ENCODE measurements at places on chromosomes 3 and 15. TPM values are rescaled to one million over a fixed set of nuclear protein-coding genes. Genes with fewer than 3 reads are reported as not detected.

DNA sequence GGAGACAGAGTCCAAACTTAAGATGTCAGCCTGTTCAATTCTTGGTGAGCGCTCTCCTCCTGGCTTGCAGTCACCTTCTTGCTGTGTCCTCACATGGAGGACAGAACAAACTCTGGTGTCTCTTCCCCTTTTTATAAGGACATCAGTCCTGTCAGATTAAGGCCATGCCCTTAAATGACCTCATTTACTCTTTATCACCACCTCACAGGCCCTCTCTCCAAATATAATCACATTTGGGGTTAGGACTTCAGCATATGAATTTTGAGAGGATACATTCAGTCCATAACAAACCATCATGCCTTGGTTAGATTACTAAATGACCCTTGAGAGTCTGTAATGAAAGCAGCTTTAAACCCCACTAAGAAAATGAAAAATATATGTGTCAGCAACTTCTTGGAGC, 175.2 kb downstream of the TAFA4 start:
- DNase-seq = no peak

DNA sequence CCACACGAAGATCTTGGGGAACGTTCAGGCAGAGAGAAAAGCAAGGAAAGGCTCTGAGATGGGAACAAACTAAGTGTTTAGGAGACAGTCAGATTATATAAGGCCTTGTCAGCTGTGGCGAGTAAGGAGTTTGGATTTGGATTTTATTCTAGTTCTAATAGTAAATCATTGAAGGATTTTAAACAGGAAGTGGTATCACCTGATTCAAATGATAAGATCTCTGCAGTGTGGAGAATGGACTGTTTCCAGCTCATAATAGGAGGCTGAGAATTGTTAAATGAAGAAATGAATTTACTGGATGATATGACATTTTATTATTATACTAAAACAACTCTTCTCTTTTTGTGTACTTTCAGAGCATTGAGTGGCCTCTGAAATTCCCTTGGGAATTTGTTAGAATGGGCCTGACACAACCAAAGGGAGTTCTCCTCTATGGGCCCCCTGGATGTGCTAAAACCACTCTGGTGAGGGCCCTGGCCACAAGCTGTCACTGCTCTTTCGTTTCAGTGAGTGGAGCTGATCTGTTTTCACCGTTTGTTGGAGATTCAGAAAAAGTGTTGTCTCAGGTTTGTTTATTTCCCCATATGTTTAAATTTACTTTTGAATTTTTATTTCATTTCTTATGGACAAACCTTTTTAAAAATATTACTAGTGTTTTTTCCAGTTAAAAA, 36.0 kb upstream of the GATM start:
- no peak for DNase-seq

DNA sequence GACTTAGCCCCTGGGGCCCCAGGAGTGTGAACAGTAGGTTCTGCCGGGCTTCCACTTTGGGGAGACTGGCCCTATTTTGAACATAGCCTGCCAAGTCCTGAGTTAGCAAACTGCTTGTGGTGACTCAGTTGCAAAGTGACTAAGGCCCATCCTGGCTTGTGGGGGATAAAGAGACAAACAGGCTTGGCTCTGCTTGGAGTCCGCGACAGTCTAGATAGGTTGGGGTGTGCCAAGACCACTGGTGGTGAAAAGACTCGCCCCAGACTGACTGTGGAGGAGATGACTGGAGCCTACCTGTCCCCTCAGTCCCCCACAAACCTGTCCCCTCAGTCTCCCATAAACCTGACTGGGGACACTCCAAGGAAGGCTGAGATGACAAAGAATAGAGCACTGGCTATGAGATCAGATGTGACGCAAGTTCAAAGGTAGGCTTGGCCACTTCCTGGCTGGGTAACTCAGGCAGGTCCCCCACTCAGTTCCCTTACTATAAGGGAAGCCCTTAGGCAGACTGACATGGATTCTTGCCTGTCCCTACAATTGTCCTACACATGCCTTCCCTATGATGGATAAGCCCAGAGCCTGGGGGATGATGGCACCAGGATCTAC, 4.3 kb downstream of the DNASE1L3 start:
- DNase-seq = no peak

DNA sequence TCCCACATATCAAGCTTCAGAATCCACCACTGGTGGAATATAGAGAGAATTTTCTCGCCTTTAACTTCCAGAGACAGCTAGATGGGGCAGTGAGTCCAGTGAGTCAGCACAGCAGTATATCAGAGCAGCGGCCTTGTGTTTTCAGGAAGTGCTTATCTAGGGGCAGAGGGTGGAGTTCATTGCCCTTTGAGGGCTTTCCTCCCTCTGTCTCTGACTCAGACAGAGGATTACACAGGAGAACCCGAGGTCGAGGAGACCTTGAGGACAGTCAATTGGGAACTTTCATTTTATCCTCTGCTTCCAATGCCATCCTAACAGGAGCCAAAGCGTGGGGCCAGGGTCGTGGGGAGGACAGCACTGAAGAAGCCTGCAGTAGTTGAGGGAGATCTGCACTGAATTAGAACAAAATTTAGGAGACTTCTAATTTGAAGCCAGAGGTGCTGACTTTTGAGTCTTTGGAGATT, 109.6 kb upstream of the UMPS start:
- DNase-seq = peak; percentile 11

DNA sequence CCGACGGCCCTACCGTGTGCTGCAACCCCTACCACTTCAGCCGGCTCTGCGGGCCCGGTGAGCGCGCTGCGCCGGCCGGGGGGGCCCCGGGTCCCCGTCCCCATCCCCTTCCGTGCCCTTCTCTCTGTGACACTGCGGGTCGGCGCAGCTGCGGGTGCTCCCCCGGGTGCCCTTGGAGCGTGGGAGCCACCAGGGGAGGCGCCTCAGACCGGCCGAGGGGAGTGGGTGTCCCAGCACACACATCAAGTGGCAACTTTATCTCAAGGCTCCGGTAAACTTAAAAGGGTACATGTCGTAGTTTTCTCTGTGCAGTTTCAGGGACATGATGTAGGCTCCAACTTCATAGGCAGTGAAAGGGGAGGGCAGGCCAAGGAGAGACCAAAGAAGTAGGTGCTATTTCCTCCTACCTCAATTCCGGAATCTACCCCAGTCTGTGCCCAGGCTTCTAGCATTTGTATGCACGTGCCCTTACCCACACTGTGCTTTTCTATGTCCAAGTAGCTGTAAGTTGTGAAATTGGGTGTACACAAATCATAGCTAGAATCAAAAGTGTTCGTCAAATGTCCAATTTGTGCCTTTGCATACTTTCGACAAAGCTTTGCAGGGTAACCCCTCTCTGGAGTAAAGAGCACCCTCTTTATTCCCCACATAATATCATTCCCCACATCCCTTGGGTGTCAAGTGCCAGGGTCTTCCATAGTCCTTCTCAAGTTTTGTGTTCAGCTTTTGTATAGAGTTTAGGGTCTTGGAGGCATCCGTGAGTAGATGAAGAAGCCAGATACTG, 2.2 kb downstream of the SMAD6 start:
- DNase-seq = no peak

DNA sequence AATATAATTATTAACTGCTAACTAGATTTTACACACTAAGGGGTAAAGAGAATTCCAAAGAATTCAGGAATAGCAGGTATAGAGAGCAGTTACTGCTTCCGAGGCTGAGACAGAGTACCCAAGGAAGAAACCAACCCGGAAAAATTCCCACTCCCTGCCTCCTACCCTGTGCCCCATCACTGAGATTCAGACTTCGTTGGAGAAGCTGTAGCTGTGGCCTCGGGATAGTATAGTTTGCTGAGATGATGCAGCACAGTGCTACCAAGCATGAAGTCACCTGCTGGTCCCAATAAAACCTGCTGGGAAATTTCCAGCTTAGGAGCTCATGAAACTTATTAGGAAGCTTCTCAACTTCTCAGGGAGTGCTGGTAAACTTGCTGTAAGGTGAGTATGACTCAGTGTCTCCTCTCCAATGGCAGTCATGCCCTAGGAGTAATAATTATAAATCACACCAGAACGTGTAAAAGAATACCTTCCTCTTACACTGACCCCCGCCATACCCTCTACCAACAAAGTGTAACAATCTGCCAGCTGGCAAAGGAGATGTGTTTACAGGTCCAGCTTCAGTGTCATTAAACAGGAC, 215.2 kb upstream of the ROBO2 start:
- DNase-seq = no peak

GRCh38 chr3:46692566-46692990, 901 bp downstream of the ALS2CL start:
- DNase-seq = no peak

- no peak for DNase-seq
Observed at GRCh38 chr15:76190070-76190564, 121.2 kb downstream of the ETFA start.

DNA sequence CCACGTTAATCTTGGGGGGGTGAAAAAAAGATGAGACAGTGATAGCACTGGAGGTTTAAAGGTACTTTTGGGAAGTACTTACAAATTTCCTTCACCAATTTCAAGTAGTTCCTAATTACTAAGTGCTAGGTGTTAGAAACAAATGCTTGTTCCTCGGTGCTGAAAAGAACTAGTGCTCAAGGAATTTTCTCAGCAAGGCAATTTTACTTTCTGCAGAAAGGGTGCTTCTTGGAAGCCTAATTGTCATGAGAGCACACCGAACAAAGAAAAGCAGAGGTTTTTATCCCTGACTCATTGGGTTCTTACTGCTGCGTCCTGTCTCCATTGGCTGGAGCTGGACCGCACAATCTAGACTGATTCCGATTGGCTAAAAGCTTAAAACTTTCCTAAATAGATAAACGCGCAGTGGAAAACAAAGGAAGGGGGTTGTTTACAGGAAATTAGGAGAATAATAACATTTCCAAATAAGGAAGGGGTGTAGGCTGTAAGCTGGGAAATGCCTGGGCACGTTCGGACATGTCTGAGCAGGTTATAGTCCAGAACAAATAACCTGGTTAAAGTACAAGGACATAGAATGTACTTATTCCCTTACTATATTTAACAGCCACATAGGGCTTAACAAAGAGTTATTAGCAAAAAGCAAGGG, 49.6 kb downstream of the CHD2 start:
- no peak for DNase-seq

DNA sequence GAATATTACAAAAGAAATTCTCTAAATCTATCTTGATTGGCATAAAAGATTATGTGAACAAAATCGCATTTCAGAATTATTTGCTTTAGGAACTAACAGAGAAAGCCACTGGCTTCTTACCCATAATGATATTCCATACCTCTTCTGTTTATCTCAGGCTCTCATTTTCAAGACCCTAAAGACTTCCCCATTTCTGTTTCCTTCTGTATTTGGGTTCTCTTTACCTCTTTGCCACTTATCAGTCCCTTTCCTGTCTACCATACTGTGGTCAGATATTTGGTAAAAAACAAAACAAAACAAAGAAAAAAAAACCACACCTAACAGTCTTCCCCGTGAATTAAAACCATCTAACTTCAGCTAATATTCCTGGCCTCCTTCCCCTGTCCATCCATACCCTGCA, 108.5 kb downstream of the LRRC28 start:
- no peak for DNase-seq

- DNase-seq = no peak
Observed at GRCh38 chr3:105039004-105039403, 327.7 kb upstream of the ALCAM start.

DNA sequence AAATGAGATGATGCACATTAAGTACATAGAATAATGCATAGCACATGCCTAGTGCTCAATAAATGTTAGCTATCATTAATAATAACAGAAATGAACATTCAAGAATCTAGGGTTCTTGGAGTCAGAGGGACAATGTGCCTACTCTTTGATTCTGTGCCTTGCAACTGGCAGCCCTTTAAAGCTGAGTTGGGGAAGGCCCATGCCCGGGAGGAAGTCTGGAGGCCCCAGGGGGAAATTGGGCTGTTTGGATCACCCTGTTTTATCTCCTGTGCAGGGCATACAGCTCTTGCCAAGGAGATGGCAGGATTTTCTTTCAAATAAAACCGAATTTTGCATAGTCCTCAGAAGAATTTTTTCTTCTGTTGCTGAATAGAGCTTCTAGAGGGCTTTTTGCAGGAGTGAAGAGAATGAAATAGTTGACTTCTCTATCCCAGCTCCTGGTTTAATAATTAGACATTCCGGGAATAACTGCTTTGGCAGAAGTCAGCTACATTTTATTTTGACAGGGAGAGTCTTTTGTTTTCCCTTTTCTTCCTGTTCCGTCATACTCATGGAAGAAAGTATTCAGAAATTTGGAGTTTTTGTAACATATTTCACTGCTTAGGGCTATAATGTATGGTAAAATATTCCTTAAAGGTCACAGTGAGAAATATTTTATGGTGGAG, 18.0 kb upstream of the KCNAB1 start:
- no peak for DNase-seq

DNA sequence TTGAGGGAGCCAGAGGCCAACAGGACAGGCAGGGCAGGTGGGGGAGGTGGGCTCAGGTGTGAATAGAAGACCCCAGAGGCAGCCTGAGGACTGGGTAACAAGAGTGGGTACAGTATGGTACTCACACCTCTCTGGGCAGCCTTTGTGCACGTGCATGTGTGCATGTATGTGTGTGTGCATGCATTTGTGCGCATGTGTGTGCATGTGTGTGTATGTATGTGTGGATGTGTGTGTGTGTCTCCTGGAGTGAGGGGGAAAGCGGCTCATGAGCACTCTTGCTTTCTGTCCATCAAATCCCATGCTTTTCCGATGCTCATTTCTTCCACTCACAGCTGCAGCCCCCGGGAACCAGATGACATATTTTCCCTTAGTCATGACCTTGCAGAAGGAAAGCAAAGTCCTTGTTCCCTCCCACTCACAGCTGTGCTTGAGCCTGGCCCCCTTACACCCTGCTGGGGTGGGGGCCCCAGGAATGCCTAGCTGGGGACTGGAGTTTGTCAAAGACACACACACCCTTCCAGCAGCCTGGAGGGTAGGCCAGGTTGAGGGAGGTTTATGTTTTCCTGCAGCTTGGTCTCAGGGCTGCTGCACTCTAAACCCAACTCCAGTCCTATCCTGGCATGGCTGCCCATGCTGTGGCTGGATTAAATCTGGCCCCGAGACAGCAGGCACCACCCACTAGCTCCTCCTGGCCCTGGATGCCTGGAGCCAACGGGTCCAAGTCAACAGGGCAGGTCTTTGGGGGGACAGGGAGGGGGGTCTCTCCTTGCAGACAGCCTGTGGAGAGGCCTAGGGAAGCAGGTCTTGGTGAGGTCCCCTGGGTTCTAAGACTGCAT, 22.5 kb downstream of the CCDC33 start:
- DNase-seq = no peak

- DNase-seq = no peak
Observed at GRCh38 chr15:78171864-78172472, 22.8 kb downstream of the IDH3A start.

DNA sequence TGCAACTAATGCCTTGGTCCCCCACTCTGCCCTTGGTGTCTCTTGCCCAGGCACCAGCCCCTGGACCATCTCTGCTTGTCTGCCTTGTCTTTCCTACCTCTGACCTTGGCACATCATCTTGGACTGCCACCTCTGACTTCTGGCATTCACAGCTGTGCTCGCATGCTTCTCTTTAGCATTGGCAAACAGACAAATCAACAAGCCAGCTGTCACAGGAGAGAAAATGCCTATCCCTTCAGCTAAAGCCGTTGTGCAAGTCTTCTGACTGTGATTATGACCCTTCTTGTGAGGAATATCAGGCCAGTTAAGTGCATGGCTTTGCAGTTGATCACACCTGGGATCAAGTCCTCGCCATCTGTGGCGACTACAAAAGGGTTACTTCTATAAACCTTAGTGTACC, 84.6 kb downstream of the PRICKLE2 start:
- DNase-seq = no peak

Gene TRMT10C
- total RNA-seq = 33.3 TPM

Gene PLA2G4E
- total RNA-seq = not detected

Gene SERPINI2
- total RNA-seq = not detected
